ENCODE measurements at places on chromosomes 5 and 9. TPM values are rescaled to one million over a fixed set of nuclear protein-coding genes. Genes with fewer than 3 reads are reported as not detected.

DNA sequence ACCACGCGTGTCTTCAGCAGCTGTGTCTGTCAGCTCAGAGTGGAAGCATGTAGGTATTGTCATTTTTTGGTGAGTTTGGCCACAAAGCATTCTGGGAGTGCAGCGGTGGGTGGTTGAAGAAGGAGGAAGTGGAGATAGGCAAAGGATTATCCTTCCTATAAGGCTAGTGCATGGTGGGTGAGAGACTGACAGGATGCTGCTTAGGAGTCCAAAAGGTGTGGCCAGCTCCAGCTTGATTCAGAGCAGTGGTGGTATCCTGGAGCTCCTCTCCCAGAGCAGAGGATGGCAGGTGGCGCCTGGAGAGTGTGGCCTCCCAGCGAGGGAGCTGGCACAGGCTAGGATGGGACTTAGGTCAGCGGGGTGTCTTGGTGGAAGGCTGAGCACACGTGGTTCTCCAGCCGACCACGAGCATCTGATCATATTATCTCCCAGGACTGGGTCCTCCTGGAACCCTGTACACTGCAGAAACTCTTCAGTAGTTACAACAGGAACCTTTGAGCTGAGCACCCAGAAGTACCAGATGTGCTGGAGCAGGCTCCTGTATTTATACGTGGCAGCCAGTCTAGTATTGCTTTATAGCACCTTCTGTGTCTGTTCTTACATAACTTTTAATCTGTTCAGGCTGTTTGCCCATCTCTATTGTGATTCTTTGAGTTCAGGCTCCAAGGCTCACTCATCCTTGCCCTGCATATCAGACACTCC lies 29.6 kb downstream of the MAML1 start:
- DNase-seq: no peak

DNA sequence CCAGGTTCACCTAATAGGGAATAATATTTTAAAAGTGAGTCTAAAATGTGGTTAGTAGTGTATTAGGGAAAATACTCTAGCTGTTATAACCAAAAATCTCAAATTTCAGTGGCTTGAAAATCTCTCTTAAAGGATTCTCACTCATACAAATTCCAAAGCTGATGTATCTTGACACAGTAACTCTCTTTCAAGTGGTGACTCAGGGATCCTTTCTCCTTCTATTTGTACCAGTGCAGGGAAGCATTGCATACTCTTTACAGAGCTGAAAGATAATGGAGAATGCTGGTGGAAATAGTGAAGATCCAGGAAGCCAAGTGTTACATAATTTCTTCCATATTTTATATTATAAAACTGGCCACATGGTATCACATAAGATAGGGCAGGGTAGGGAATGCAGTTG lies 560.2 kb upstream of the CDH9 start:
- DNase-seq: no peak

GRCh38 chr9:91150998-91151717 lies 210.6 kb downstream of the AUH start:
- no peak for DNase-seq

DNA sequence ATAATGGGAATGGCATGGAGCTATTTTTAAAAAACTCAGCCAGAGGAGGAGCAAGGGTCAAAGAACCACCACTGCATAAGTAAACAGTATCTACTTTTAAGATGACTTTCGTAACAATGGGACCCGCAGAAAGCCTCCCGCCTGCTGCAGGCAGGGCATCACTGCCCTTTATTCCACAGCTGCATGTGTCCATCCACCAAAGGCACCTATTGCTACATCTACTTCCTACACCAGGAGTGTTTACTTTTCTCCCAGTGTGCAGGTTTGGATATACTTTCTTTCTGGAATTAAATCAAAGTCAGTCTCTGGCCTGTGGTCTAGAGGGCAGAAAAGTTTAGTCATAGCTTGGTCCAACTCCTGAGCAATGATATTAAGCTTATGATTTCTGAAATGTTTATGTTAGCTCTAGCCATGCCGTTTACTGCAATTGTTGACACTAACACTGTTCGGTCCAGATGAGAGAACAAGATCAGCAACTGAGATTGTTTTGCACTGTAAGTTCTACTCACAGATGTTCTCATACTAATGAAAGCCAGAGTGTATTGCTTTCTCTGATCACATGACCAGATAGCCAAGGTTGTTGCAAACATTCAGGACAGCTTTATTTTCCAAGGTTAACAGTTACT lies 391.5 kb downstream of the FGF10 start:
- no peak for DNase-seq

- DNase-seq: no peak
Observed at GRCh38 chr5:175107028-175107588, 336.9 kb downstream of the DRD1 start.

DNA sequence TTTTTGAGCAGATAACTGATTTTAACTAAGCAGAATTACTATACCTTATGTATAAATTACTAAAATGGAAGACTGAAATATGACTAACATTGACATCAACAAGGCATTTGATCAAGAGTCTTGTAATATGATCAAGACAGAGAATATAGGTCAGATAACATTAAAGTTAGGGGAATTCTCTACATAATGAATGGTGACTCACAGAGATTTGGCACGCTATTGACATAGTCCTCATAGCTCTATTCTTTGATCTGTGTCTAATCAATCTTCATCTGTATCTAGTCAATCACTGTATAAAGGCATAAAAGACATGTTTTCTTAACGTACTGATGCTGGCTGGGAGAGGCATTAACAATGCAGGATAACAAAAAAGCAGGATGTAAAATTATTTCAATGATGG lies 17.4 kb downstream of the ABITRAM start:
- no peak for DNase-seq

The HSPA5 gene
- 135 TPM for polyA plus RNA-seq
